ENCODE measurements at places on chromosomes 2 and 18.

DNA sequence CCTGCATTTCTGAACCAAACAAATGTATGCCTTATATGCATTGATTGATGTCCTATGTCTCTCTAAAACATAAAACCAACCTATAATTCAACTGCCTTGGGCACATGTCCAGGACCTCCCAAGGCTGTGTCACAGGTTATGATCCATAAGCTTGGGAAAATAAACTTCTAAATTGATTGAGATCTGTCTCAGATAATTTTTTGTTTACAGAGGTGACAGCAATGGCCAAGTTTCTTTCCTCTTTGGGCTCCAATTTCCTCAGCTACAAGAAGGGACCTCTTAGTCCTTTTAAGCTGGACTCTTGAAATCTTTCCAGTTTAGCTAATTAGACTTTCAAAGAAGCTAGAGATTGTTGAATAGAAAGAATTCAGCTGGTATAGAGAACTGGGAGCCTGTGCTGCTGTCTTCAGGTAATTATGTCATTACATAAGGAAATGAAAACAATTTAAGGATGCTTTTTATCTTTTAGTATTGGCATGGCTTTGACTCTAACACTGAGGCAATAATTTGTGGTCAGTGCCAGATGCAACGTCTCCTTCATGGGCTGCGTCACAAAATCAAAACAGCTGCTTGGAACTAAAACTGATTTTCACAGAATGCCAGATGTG is 412.1 kb upstream of the TRIB2 start:
- DNase-seq = no peak

DNA sequence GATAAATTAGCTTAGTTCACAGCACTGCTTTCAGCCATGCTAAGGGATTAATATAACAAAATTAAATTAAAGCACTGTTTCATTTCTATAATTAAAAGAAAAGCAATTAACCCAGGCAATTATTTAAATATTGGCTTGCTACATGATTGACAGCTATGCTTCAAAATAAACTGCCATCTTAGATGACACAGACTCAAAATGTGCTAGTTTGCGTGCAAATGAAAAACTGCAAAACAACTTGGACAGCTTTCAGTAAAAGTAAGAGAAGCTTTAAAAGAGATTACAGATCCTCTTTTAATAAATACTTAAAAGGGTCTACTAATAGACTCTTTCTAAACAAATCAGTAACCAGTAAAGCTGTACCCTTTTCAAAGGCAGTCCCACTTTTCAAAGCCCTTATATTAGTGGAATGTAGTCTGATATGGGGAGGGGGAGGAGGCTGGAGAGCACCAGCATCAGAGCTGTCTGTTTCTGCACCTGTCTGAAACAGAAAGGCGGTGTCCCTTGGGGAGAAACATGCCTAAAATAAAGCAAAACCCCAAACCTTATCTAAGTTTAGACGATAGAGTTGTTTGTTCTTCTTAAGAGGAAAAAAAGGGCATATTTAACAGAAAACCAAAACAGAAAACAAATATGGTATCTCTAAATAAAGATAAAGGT is 20.8 kb downstream of the EIF2AK3 start:
- DNase-seq = no peak

DNA sequence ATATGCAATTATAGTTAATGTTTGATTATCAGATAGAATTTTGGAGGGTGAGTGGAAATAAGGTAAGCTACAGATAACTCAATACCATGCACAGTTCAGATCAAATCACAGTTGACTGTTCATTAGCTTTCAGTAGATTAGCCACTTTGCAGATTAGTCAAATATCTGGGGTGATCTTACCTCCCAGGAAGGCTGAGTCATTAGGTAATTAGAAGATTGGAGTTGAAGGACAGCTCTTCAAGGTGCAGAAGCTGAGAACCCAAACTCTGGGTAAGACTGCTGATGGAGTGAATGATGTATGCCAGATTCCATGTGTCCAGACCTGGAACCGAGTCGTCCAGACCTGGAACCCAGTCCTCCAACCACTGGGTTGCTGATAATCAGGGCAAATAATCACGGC is 262.8 kb upstream of the UBE2E3 start:
- no peak for DNase-seq

- no peak for DNase-seq
These were observed 162.3 kb upstream of the TMEM200C start for GRCh38 chr18:6057604-6058003.

DNA sequence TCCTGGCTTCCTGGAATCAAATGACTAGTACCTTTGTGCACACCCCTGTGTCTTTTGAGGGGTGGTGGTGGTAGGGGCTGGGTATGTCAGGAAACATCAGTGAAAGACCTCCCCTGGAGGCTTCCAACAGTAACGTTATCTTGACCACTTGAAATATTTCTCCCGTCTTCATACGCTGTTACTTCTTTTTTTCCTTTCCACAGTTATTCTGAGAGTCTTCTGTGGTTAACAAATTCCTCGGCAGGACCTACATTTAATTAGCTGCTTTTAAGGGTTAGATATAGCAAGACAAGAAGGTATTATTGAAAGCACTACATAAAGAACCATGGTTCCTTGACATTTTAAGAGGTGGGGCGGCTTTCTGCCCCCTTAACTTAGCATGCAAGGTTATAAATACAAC is 34.6 kb downstream of the UGP2 start:
- DNase-seq = no peak

- no peak for DNase-seq
These were observed 105.6 kb downstream of the MAP4K4 start for GRCh38 chr2:101803128-101803527.
